ENCODE measurements at places on chromosomes 2 and 18.

GRCh38 chr2:132733094-132733493, 63.1 kb upstream of the LYPD1 start:
- DNase-seq: no peak

GRCh38 chr2:16320716-16321115, 344.9 kb downstream of the CYRIA start:
- no peak for DNase-seq

DNA sequence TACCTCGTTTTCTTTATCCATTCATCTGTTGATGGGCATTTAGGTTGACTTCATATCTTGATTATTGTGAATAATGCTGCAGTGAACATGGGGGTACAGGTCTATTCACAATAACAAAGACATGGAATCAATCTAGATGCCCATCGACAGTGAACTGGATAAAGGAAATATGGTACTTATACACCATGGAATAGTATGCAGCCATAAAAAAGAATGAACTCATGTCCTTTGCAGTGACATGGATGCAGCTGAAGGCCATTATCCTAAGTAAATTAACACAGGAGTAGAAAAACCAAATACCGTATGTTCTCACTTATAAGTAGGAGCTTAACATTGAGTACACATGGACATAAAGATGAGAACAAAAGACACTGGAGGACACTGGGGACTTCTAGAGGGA, 111.6 kb downstream of the LAMA3 start:
- DNase-seq: no peak

GRCh38 chr2:150494234-150494945, 6.9 kb upstream of the RND3 start:
- no peak for DNase-seq

DNA sequence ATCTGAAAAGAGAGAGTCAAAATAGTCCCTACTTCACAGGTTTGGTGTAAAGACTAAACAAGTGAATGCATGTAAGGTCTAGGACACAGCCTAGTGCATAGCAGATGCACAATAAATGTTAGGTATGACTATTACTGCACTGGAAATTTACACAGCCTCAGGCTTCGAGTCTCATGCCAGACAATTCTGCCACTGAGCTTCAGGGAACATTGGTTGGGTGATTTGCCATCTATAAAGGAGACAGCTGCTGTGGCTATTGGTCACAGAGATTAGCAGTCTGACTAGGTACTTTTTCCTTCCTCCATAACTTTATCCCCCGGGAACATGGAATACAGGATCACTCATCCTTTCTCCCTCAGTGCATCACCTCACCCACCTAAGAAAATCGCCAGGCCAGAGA, 89.2 kb downstream of the FAM124B start:
- DNase-seq: no peak

GRCh38 chr2:236012155-236012554, 156.0 kb downstream of the GBX2 start:
- no peak for DNase-seq

- DNase-seq: no peak
Measured at GRCh38 chr18:61371111-61371510, 37.9 kb downstream of the CDH20 start.

- no peak for DNase-seq
Measured at GRCh38 chr18:6836331-6836730, 106.8 kb downstream of the ARHGAP28 start.

- DNase-seq: no peak
Measured at GRCh38 chr2:9972621-9973479, 21.4 kb downstream of the GRHL1 start.

GRCh38 chr2:70676301-70677035, 91.5 kb downstream of the ADD2 start:
- no peak for DNase-seq

GRCh38 chr2:216056739-216057138, 24.9 kb downstream of the PECR start:
- no peak for DNase-seq

DNA sequence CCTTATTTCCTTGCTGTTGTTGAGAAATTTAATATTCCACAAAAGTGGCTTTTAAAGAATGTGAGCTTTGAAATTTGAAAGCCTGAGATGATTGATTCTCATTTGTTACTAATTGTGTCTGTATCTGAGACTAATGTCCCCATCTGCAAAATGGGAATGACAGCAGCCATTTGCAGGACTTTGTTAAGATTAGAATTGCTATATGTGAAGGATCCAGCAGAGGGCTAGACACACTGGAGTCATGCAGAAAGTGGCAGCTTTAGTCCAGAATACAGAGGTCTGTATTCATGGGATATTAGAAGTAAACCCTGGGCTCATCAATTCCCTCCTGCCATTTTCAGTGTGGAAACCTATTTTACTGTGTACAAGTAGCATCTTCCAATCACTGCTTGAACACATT, 296.5 kb upstream of the GYPC start:
- DNase-seq: no peak

DNA sequence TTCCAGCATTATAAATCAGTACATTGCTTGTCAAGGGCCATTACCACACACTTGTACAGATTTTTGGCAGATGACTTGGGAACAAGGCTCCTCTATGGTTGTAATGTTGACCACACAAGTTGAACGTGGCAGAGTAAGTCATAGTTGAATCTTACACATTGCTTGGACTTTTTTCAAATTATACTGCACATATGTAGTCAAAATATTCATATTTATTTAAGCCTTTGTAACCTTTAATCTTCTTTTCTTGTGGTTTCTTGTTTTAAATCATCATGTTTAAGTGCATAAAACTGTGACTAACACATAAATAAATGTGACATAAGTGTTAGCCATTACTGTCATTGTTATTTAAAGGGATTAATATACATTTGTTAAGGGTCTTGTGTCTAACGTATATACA, 52.1 kb upstream of the EPB41L5 start:
- no peak for DNase-seq

DNA sequence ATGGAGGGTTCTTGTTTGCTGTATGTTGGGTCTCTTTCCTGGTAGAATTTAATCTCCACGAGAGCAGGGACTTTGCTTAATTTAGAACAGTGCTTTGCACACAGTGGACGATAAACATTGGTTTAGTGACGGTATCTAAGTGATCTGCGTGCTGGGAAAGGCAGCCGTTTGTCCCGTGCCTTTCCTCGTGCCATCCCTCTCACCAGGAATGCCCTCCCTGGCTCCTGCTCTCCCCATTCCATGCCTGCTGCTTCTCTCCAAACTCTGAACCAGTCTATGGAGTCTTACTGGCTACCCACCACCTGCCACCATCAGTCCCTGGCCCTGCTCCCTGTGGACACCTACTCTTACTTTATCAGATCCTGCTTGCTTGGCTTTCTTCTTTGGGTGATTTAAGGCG, 27.3 kb upstream of the TNP1 start:
- DNase-seq: no peak

DNA sequence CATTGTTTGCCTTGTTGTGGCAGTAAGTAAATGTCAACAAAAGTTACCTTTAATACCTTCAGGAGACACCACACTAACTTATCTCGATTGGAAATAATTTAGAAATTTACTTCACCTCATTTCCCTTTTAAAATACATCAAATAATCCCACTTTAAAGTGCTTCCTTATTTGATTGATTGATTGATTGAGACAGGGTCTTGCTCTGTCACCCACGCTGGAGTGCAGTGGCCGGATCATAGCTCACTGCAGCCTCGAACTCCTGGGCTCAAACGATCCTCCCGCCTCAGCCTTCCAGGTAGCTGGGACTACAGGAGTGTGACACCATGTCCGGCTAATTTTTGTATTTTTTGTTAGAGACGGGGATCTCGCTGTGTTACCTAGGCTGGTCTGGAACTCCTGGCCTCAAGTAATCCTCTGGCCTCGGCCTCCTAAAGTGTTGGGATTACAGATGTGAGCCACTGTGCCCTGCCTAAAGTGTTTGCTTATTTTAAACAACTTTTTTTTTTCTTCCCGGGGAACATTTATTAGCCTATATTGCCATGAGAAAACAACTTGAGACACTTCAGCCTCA, 12.0 kb upstream of the PAX3 start:
- no peak for DNase-seq

DNA sequence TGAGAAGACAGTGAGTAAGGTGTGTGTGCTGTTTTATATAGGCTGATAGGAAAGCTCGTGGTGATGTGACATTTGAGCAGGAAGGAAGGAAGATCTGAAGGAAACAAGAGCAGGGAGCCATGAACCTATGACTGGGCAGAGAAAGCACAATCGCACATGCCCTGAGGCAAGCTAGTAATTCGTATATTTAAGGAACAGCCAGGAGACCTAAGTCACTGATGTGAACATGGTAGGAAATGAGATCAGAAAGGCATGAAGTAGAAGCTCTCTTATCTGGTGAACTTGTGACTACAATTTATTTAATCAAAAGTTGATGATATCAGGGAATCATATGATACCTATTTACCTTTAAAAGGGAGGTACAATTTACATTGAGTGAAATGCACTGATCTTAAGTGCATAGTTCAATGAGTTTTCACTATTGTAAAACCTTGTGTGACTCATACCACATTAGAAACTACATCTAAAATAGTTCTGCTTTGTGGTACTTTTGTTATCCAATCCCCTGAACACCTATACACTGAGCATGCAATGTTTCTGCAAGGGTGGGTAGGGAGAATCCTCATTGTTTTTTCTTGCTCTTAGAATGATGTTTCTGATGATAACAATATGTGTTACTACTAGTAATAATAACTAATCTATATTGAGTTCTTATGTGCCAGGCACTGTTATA, 67.5 kb downstream of the GALNT13 start:
- DNase-seq: no peak

DNA sequence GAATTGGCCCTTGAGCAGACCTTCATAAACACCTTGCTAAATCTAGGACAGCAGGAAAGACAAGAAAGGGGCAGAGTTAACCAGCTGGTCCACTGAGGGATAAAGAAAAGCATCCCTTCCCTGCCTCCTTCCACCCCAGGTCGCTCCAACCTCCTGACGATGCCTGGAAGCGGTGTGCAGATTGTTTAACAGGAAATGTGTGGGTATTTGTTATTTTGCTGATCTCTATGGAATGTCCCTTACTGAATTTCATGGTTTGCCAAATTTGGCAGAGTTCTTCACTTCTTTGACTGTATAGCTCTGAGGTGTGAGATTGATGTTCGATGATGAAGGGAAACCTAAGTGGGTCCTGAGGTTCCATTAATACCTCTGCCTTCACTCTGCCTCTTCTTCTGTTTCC, 72.9 kb downstream of the MAP3K20 start:
- no peak for DNase-seq

GRCh38 chr18:31420524-31420923, 27.0 kb upstream of the DSG3 start:
- DNase-seq: no peak

DNA sequence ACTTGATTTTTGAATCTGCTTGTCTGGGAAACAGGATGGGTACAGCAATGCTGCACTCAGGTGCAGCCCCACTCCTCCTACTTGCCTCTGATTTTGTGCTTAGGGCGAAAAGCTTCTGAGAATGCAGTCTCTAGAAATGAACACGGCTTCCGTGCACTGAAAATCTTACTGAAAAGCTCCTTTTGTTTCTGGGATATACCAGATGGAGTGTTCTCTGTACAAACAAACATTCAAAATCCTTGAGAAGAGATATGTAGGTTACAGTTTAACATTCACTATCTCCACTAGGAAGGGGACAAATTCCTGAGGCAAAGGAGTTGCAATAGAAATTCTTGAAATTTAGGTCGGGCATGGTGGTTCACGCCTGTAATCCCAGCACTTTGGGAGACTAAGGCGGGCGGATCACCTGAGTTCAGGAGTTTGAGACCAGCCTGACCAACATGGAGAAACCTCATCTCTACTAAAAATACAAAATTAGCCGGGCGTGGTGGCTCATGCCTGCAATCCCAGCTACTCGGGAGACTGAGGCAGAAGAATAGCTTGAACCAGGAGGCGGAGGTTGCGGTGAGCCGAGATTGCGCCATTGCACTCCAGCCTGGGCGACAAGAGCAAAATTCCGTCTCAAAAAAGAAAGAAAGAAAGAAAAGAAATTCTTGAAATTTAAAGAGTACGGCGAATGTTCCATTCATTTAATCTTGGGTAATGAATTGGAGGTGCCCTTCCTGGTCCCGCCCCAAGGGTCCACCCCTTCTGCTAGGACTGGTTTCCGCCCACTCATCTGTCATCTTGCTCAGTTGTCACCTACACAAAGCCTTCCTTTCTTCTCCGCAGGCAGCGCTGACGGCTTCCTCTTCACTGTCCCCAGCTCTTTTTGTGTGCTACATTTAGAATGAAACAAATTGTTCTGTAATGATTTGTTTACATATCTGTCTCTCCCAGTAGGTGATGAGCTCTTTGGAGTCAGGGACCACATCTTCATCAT, 92.4 kb downstream of the SOCS6 start:
- DNase-seq: no peak

DNA sequence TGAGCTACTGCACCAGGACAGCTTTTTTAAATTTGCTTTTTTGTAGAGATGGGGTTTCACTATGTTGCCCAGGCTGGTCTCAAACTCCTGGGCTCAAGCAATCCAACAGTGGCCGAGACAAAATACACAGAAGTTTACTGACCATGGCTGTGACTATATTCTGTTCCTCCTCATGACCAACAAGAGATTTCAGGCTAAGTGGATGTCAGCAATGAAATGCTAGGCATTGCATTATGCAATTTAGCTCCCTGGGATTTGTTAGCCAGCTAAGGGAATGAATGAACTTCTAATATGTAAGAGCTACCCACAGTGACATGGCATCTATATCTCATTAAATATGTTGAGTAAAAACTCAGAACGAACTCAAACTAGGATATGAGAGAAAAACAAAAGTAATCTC, 81.9 kb upstream of the MBOAT2 start:
- DNase-seq: no peak

GRCh38 chr2:186751790-186752189, 57.9 kb downstream of the FAM171B start:
- no peak for DNase-seq

DNA sequence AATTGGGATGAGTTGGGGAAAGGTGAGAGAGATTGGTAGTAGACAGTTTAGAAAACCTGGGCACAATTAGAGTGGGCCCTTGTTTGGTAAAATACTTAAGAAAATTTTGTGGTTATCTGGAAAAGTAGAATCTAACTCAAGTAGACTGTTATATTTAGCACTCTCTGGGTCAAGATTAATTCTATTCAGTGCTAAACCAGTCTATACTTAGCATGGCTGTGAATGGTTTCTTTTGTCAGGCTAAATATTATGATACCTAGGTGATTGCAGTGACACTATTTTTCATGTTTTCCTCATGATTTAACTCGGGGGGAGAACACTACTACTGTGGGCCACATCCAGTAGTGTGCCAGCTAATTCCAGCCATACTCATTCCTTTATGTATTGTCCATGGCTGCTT, 58.9 kb downstream of the KIAA1328 start:
- no peak for DNase-seq

DNA sequence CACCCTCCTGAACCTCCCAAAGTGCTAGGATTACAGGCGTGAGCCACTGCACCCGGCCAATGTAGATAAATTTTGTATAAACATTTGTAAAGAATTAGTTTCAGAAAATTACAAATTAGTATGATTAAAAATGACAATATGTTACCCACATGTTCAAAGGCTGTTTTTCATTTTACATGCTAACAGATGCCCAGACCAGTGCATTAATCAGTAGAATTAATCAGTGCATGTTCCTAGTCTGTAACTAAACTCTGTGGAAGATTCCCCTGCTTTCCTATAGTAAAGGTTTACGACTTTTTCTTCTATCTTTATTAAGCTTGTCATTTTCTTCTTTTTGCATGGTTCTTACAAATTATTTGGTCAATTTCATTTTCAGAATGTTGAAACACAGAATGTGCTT, 65.8 kb downstream of the UGGT1 start:
- no peak for DNase-seq
